ENCODE measurements at places on chromosomes 3 and 15.

DNA sequence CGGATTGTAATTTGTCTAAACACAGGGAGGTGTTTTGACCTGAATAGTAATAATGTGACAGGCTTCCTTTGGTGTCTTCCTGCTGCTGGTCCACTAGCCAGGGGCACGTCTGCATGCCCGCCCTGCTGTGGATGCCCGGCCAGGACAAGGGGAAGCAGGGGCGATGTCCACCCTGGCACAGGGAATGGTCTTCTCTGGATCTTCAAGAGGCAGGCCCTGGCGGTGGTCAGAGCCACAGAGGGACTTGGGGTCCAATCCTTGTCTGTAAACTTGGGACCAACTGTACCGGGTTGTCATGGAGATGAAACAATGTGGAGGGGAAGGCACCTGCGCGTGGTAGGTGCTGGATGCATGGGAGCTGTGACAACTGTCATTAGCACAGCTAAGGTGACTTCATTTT lies 134.1 kb downstream of the RPLP1 start:
- DNase-seq = no peak

DNA sequence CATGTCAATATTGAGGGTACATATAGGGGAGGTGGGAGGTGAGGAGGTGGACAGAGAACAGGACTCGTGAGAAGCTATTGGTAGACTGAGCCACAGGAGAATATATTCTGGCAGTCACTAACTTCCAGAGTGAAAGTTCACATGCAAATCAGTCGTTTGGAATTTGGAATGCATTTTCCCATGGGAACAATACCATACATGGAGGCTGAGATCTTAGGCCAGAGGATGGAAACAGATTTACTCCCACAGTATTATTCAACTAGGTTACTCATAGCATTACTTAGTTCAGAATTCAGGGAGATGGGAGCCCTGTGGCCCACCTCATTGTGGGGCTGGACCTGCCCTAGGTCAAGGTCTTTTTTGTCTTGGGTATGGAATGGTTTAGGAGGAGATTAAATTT lies 36.4 kb upstream of the ABHD2 start:
- peak; percentile 97 for DNase-seq

DNA sequence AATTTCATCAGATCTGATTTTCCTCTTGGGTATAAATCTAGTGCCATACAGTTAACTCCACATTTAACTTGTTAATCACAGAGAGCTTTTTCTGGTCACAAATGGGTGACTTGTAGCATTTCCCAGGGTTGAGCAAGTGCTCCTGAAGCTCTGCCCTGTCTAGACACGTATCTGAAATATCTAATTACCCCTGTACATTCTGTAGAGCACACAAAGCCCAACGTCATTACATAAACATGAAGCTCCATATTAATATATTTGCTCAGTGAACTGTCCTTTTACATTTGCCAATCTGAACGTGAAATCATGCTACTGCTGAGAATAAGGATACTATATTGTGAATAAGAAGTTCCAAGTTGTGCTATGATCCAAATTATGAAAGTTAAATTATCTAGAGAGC lies 49.0 kb downstream of the THBS1 start:
- DNase-seq = no peak

- no peak for DNase-seq
These were observed 267.0 kb downstream of the CHL1 start for GRCh38 chr3:463252-464192.

DNA sequence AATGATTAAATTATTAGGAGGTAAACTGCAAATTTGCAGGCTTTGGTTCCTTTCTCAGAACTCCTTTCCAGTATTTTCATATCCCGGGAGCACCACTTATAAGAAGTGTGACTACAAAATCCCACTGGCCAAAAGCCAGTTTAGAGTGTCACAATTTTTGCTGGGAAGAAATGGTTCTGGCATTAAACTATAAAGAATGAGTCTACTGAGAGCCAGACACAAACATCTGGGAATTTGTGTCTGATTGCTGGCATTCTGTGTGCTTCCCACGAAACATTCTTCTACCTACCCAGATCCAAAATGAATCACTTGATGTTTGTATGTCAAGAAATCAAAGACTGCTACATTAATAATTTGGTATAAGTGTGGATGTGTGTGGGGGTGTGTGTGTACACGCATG lies 82.8 kb downstream of the DUT start:
- DNase-seq = peak; percentile 87

- no peak for DNase-seq
These were observed 90.0 kb downstream of the RBPMS2 start for GRCh38 chr15:64685230-64685888.

- DNase-seq = peak; percentile 19
These were observed 59.7 kb downstream of the SEMA3G start for GRCh38 chr3:52385157-52385556.

DNA sequence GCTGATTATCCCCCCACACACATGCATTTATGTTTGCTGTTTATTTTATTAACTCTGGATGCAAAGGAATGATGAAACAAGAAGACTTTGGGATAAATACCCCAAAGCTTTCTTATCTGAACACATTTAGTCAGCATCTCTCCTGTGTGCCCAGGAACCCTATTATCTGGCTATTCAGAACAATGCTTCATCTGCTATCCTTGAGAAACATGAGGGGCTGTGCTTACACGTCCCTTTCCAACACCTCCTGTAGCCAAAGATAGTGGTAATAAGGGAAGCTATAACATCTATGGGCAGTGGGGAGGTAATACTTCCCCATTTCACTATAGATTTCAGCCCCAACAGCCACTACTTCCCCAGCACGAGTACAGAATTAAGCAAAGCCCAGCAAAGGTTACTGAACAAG lies 94.7 kb downstream of the SSR3 start:
- no peak for DNase-seq

DNA sequence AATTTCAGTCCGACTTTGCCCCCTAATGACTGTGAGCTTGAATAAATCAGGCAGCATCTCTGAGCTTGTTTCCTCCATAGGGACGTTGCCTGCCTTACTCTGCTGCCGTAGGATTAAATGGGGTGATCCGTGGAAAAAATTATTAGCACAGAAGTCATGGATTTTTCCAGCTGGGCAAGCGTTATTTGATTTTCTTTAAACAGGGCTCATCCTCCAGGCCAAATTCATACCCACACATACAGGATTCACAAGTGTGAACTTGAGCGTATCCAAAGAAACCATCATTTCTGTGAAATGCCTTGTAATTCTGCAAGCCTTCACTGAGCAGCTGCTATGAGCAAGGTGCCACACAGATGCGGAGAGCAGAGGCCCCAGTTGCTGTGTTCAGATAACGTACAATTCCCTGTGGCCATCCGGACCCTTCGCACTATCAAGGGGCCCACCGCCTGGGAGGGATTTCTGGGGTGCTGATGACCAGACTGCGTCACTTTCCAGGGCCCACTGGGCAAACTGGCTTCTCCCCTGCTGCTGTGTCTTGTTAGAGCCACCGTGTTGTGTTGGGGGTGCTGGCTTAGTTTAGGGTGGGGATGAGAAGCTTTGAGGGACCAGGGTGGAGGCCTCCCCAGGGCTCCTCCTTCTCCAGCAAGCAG lies 61.4 kb downstream of the MGLL start:
- no peak for DNase-seq

DNA sequence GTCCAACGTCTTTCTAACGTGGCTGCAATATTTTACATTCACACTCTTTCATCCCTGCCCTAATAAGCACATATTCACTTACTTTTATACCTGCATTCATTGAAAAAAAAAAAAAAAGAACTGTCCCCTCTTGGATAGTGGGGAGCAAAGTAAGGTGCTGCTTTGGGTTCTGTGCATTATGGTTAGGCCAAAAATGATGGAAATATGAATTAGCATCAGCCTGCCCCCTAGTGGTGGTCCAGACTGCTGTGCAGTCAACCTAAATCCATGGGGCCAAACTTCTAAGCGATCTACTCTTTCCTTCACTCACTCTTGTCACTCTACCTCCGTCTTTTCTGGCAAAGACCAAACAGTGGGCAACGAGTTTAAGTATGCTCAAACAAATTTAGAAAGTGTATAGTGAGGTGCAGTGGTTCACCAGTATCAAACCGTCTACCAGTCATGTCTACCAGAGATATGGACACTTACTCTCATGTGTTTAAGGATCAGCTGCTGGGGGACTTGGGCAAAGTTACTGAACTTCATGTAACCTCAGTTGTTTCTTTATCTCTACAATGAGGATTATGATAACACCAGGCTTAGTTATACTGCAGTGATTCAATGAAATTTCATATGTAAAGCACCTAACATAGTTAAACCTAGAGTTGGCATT lies 61.5 kb upstream of the GRM7 start:
- peak; percentile 9 for DNase-seq

DNA sequence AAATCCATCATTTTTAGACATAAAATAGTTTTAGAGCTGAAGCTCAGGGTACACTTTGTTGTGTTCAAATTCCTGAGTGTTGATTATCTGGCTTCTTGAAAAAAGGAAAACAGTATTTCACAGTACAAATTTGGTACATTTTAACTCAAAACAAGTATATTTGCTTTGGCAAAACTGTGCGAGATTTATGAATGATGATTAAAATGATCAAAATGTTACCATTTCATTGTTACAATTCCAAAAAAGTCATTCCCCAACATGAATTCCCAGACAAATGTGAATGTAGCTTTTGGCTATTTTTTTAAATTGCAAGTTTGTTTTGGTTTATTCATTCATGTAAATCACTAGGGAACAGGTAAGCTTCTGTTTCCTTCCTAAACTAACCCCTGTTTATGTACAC lies 347.4 kb upstream of the DCBLD2 start:
- peak; percentile 26 for DNase-seq

GRCh38 chr15:41115161-41115651 lies 874 bp downstream of the INO80 start:
- peak; percentile 64 for DNase-seq

Measured in fibroblast of skin of right quadriceps (primary cell).